PC-9 (cell line): ENCODE measurements at places on chromosomes 7 and 10. TPM values are rescaled to one million over a fixed set of nuclear protein-coding genes. Genes with fewer than 3 reads are reported as not detected.

GPER1 gene
- total RNA-seq = 0.37 and 0.85 TPM in 2 replicates

- DNase-seq = no peak
Measured at GRCh38 chr10:14529351-14529750, 198.6 kb upstream of the FRMD4A start.

DNA sequence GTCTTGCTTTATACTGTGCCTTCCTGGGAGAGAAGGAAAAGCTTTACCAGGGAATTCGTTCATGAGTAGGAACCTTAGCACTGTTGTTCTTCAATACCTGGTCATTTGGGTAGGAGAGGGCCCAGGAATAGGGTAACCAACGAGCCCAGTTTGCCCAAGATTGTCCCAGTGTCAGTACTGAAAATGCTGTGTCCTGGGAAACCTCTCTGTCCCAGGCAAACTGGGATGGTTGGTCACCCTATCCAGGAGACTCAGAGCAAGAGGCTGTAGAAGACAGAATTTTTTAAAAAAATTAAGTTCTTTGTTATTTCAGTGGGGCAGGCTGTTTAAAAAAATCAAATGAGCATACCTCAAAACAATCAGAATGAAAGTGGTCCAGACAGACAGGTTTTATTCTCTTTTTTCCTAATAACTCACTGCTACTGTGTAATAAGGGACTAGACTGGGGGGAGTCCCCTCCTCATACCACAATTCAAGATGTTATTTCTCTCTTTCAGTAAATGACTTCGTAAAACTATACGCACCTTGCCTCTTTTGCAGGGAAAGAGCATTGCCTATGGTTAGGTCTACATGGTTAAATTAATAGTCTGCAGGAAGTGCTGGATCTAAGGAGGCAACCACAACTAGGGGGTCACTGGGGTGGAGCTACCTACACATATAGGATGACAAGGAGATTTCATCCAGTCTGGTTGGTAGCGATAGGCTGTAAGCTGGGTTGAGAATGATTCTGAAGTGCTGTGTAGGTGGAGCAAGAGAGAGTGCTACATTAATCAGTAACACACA, 41.1 kb upstream of the FAM133B start:
- no peak for DNase-seq

DNA sequence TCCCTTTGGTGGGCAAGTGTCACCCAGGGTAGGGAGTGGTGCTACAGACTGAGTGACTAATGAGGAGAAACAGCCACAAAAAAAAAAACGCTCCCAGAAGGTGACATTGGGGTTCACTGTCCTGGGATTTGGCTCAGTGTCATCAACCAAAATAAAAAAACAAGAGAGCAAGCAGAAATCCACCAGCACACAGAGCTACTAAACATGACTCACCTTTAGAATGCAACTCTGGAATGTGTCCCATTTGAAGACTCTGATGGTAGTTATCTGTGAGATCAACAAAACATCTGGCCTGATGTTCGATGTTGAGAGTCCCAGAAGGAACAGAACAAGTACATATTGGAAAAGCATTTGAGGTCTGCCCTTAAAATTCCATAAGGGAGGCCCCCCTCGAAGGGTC, 200.3 kb upstream of the LYZL2 start:
- no peak for DNase-seq

GRCh38 chr10:13636776-13637175, 50.0 kb downstream of the PRPF18 start:
- no peak for DNase-seq

COL28A1 gene
- total RNA-seq = 0.83 and 2.2 TPM in 2 replicates

- DNase-seq = peak; percentile 15
Measured at GRCh38 chr10:103193820-103194529, 903 bp upstream of the NT5C2 start.
